Hypothalamus (tissue), 51 donors: ENCODE measurements at places on chromosomes 2 and 18.

GRCh38 chr18:37299471-37300304 is 265.9 kb downstream of the CELF4 start:
- DNase-seq, result no peak

DNA sequence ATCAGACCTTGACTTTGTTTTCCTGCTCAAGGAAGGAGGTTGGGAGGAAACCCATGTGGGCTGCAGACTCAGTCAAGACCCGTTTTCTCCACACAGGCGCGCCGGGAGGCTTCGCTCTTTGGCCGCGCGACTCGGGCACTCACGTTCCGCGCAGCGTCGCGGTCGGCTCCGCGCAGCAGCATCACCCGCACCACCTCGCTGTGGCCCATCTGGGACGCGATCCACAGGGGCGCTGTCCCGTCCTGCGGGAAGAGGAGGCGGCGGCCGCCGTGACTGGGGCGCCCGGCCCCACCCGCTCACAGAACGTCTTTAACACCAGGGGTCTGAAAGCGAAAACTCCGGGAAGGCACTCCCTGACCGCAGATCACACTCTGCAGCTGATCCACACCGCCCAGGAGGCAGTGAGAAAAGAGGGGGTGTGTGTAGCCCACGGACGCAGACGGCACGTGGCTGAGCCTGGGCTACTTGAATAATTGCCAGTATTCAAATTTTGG is 33.1 kb upstream of the NPC1 start:
- peak; percentile 5 for DNase-seq

- no peak for DNase-seq
Measured at GRCh38 chr2:185583058-185583816, 155.4 kb upstream of the FSIP2 start.

GRCh38 chr18:45730832-45731575 is 7.0 kb downstream of the SLC14A1 start:
- DNase-seq, result no peak

- no peak for DNase-seq
Measured at GRCh38 chr2:214904634-214905033, 95.2 kb upstream of the BARD1 start.

- DNase-seq, result no peak
Measured at GRCh38 chr2:196441527-196441926, 198.0 kb upstream of the CCDC150 start.

DNA sequence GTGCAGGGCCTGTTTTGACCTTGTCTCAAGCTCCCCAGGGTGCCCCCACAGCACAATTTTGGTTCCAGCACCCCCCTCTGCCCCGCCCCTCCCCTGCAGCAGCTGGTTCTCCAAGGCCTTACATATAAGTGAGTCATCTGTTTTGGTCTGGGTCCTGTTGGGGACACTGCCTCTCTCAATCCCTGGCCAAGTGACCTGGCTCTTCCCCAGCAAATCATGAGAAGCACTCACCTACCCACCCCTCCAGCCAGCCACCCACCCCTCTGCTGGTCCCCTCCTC is 90.5 kb downstream of the INHBB start:
- no peak for DNase-seq

GRCh38 chr2:222038067-222038802 is 260.6 kb downstream of the PAX3 start:
- no peak for DNase-seq

DNA sequence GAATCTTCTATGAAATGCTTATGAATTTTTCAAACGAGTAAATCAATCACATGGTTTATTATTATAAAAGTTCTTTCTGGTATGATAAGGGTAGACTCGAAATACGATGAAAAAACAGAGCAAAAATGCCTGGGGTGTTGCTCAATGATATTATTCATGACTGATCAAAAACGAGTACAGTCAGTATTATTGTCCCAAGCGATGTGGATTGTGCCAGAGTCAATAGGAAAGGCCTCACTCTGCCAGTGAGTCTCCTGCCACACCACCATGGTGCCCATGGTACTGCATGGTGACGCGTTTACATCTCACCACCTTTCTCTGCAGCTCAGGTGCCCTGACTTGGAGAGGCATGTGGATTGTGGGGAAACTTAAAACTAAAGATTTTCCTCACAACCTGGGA is 58.5 kb downstream of the KCTD1 start:
- no peak for DNase-seq

DNA sequence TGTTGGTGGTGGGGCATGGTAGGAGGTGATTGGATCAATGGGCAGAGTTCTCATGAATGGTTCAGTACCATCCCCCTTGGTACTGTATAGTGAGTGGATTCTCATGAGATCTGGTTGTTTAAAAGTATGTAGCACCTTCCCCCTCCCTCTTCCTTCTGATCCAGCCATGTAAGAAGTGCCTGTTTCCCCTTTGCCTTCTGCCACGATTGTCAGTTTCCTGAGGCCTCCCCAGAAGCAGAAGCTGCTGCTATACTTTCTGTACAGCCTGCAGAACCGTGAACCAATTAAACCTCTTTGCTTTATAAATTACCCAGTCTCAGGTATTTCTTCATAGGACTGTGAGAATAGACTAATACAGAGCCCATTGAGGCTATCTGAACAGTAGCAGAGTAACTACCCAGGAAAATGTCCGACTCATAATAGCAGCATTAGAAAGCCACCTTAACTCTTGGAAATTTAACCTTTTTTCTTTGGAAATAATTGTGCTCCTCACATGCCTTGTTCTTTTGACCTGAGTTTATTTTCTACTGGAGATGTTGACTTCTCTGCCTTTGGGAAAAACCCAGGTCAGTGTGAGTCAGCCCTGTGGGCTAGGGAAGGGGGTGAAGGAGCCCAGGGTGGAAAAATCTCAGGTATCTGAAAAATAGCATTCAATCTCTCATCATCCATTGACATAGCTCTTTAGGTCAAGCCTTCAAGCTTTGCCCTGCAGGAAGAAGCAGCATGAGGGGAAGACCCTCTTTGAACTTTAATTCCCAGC is 18.1 kb downstream of the CYP1B1 start:
- DNase-seq, result no peak

DNA sequence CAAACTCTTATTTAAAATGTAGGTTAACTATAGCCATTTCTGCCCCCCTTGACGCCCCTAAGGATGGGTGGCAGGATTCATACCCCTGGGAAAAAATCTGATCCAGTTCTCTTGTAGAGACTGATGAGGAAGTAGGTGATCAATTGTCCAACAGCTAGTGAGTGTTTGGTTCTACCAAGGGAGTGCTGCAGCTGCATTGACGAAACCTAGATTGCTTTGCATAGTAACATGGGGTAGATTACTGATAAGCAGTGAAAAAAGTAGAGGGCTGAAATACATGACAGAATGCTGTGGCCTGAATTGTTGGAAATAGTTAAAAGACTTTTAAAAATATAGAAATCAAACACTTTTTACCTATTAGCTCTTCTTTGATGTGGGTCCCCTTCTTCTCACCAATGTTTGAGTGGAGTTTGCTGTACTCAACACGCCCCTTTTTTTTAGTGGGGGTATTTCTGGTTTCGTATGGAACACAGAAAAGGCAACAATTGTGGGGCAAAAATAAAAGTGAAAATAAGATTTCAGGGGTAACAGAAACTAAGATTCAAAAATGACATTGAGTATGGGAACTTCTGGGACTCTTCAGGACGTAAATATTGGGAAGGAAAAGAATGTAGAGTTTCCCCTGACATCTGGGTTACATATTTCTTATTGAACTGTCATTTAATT is 66.2 kb downstream of the MAIP1 start:
- no peak for DNase-seq

DNA sequence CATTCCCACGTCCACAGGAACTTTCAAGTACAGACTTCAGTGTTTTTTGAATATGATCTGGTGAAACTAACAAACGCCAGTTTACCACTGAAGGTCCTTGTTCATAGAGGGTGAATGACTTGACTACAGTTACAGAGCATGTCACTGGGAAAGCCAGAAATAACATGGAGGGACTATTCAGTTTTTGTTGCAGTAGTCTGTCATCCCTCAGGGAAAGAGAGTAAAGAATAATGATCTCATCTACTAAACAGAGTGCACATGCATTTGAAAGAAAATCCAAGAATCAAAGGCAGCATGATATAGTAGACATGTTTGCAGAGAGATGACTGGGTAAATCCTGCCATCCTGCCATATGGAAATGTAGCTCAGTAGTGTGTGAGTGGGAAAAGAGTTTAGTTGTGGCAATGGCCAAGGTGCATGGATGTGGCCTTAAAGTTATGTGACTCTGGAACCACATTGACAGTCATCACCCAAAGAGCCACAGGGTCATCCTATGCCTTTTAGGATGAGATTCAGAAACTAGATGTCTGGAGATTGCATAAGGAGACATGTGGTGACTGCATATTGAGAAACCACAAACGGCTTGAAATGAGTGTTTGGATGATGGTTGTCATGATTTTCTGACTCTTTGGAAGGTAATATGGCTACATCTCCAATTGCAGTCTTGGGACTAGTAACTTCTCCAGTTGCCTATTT is 125.3 kb upstream of the ZEB2 start:
- no peak for DNase-seq

GRCh38 chr2:102072741-102073140 is 69.8 kb upstream of the IL1R1 start:
- DNase-seq, result no peak

- no peak for DNase-seq
Measured at GRCh38 chr2:240957656-240958365, 40.6 kb upstream of the SNED1 start.

GRCh38 chr2:46983065-46983801 is 67.6 kb upstream of the MCFD2 start:
- no peak for DNase-seq

GRCh38 chr18:43275546-43275945 is 1.7 kb downstream of the SYT4 start:
- DNase-seq, result no peak

DNA sequence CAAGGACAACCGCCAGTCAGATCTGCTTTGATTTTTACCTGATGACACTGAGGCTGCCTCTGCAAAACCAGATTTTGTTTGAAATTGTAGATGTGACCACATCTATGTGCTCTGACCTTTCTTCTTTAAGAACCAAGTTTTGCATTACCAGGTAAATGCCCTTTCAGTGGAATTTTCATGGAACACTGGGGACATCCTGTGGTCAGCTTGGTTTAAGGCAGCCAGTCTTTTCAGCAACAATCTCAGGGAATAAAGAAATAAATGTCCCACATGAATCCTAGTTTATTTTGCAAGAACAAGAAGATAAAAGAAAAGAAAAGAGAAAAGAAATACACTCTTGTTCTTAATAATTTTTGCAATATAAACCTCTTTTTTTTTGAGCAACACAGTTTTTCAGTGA is 90.6 kb downstream of the POU3F3 start:
- DNase-seq, result peak; percentile 34

- DNase-seq, result no peak
Measured at GRCh38 chr2:30626397-30626796, 179.4 kb downstream of the LCLAT1 start.

DNA sequence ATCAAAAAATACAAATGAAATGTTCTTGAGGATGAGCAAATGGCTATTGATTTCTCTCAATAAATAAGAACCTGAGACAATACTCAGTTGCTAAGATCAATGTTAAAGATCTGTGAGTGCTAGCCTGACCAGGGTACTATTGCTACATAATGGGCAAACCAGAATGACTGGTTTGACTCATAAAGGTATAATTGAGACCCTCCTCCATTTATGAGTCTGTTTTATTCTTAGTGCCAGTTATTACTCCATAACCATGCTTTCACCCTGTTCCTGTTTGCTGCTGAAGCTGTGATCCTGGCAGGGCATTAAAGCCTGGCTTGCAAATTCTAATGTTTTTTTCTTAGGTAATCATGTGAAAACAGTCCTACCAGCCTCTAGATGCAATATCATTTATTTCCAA is 56.6 kb upstream of the PPM1B start:
- DNase-seq, result no peak

- DNase-seq, result no peak
Measured at GRCh38 chr2:109255654-109256053, 126.6 kb downstream of the SH3RF3 start.

- DNase-seq, result no peak
Measured at GRCh38 chr2:162888652-162889051, 50.1 kb upstream of the KCNH7 start.

GRCh38 chr2:207951734-207952470 is 73.4 kb downstream of the PLEKHM3 start:
- no peak for DNase-seq

DNA sequence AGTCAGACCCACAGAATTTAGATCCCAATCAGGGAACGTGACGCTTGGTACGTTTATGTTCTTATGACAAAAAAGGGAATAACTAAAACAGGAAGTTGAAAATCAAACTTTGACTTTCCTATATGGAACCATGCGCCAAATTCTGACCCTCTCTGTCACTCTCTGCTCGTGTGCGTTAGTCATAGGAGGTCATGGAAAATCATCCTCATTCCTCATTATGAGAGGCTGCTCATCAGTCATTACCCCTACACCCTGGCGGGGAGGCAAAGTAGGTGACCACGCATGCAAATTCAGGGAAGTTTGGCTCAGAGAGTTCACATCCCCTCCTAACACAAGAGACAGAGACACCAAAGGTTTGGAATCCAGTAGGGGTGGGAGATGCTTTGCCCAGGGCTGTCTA is 15.5 kb downstream of the IL1F10 start:
- DNase-seq, result no peak

GRCh38 chr2:148887350-148888002 is 12.4 kb downstream of the KIF5C start:
- no peak for DNase-seq

GRCh38 chr2:240840435-240841060 is 20.5 kb upstream of the KIF1A start:
- DNase-seq, result peak; percentile 63

DNA sequence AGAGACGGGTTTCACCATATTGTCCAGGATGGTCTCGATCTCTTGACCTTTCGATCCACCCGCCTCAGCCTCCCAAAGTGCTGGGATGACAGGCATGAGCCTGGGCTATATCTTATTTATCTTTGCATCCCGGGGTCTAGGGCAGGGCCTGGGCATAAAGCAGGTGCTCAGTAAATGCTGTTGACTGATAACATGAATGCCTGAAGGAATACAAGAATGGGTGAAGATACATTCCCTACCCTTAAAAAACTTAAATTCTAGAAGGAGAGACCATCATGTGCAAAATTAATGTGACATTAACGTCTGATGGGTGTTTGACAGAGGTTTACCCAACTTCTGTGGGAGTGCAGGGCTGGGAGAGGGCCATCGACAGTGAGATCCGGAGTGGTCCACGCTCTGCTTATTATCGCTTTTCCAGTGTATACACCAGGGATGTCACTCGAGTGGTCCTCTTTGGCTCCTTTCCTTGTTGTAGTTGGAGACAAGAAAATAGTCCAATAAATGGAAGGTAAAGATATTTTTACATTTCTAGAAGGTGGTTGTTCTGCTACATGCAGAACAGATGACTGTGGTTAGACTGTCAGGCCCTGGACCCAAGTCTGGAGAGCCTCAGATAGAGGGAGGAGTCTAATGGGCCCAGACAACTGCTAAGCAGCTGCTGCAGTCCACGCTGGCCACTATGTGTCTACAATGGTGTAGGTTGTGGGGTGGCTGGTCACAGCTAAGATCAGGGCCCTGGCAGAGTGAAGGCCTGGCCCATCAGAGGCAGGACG is 131.7 kb downstream of the MYCN start:
- no peak for DNase-seq

DNA sequence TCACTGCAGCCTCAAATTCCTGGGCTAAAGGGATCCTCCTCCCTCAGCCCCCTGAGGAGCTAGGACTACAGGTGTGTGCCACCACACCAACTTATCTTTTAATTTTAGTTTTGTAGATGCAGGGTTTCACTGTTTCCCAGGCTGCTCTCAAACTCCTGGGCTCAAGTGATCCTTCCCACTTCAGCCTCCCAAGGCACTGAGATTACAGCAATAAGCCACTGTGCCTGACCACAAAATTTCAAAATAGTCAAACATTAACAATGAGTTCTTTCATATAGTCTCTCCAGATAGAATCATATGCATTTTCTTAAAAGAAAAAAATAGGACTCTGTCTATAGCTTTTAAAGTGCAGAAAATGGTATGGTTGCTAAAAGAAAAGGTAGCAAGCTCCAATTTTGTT is 24.9 kb upstream of the PID1 start:
- no peak for DNase-seq
